Astrocyte of the spinal cord (primary cell): ENCODE measurements at places on chromosomes 13 and 19.

DNA sequence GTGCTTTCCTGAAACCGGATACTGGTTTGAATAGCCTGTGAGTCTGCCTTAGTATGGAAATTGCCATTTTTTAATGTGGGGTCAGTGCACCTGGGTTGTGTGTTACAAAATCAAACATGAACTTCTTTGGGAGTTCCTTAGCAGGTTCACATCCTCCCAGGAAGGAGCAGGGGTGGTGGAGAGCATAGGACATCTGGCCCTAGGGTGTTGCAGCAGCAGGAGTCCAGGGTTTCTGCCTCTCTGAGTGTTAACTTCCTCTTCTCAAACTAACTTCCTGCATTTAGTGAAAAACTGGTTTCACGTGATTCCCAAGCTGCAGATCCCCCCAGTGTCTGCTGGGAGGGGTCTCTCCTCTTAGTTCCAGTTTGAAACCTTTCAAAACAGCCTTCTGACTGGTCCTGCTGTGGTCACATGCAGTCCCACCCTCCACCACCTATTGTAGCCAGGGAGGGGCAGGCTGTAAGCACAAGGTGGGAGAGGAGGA, 7.2 kb downstream of the RNASEH2B start:
- DNase-seq = no peak

DNA sequence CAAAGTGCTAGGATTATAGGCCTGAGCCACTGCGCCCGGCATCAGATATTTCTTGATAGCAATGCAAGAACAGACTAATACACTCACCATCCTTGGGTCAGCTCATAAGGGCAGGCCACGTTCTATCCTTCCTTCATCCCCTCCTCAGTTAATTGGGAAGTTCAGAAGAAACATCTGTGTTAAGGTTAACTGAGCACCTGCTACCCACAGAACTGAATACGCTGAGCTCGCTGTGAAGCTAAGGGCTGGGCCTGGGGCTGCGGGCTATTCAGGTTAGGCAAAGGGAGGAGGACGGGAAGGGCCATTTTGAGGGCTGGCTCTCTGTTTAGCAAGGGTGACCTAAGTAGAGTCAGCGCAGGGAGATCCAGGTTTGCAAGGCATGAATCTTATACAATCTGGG, 43.0 kb upstream of the UQCRFS1 start:
- DNase-seq = no peak

DNA sequence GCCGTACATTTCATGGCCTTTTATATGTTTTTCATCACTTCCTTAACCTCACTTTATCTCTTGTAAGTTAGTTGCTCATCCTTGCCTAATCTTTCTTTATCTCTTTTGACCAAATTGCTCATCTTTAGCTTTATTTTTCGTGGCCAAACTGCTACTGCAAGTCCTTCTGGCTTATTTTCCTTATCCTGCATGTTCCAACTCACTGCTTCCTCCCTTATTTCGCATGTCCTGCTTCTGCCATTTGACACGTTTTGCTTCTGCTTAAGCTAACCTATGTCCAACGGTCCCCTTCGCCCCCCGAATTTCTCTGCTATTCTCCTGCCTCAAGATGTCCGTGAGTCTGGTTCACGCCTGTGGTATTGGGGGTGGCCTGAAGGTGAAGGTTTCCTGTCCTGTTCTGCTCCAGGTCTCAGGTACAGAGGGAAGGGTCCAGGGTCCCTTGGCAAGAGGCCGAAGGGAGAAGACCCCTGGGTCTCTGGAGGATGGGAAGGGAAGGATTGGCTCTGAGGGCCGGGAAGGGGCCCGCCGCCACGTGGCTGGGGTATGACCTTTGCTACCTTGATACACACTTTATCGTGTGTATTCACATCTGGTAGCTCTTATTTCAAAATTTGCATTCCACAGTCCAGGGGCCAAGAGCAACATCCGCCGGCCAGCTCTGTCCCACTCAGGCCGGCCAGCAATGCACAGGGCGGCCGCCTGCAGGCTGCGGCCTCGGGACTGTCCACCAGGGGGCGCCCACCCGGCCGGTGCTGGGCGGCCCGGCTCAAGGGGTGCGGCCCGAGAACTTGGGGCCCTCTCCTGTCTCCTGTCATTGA, 2.9 kb upstream of the C19orf85 start:
- no peak for DNase-seq

DNA sequence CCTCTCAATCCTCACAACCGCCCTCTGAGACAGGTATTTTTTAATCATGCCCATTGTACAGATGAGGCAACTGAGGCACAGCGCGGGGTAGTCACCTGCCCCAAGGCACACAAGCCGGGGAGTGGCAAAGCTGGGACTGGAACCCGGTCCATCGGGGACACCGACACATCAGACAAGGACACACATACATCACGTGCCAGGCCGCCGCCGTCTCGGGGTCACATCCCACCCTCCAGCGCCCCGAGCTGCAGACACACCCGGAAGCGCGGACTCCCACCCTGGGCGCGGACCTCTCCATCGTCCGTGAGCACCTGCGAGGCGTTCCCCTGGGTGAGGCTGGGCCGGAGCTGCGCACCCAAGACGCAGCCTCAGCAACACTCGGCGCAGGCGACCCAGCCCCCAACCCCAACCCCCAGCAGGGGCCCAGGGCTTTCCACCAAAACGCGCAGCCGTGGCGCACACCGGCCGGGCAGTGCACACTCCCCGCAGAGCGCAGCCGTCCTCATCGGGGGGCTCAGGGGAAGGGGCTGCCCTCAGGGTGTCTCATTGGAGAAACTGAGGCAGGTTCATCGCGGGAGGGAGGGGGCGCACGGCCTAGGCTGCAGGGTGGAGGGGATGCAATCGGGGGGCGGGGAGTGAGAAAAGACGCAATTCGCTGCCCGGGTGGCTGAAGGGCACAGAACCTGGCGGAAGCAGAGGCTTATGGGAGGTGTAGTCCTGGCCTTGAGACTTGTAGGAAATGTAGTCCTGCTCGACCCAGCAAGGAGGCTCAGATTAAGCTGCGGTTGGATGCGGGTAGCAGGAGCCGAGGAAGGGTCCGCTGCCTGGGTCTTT, 1.9 kb upstream of the LMTK3 start:
- peak; percentile 48 for DNase-seq

- no peak for DNase-seq
Measured at GRCh38 chr13:65275838-65276630, 1954.1 kb downstream of the PCDH9 start.

DNA sequence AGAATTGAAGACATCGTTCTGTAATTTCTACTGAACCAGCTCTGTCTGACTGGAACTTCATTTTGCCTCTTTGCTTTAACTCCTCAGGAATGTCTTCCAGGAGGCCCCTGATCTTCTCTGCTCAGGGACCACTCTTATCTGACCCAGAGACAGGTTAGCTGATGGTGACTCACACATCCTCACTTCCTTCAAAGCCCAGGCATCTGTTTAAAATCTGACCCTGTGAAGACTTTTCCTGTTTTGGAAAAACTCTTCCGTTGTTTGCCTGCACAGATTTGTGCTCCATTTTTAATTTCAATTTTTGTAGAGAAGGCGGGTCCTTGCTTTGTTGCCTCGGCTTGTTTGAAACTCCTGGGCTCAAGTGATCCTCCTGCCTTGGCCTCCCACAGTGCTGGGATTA, 1.6 kb downstream of the ARL11 start:
- DNase-seq = no peak

DNA sequence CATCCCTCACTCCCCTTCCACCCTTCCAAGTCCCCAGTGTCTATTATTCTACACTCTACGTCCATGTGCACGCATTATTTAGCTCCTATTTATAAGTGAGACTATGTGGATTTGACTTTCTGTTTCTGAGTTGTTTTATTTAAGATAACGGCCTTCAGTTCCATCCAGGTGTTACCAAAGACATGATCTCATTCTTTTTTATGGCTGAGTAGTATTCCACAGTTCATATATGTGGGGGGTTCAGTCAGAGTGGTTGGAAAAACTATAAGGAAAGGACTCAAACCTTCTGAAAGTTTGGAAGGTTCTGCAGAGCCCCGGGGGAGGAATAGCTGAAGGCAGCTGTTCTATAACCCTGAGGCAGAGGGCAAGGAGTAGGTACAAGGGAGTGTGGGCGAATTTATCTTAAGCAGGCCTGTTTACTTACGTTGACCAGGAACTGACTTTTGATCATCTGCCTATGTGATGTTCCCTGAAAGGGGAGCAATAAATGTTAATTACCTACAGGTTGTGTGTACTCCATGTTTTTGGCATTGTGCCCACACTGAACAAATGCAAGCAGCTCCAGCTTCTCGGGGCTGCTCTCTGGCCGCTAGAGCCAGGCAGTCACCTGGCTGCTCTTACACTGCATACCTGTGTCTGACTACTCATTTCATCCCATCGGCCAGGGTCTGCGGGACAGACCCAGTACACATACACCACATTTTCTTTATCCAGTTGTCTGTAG, 13.5 kb upstream of the ADGRE1 start:
- no peak for DNase-seq

GRCh38 chr13:43232873-43233265, 209.5 kb downstream of the DNAJC15 start:
- peak; percentile 48 for DNase-seq

DNA sequence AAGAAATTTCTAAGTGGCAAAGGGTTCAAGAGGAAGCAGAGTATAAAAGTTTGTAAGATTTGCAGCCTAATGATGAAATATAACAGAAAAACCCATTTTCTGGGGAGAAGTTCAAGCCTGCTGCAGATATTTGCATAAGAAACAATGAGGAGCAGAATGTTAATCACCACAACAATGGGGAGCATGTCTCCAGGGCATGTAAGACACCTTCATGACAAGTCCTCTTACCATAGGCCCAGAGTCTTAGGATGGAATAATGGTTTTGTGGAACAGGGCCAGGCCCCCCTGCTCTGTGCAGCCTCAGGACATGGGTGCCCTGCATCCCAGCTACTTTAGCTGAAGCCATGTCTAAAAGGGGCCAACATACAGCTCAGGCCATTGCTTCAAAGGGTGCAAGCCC, 809.0 kb upstream of the SLITRK5 start:
- DNase-seq = no peak

DNA sequence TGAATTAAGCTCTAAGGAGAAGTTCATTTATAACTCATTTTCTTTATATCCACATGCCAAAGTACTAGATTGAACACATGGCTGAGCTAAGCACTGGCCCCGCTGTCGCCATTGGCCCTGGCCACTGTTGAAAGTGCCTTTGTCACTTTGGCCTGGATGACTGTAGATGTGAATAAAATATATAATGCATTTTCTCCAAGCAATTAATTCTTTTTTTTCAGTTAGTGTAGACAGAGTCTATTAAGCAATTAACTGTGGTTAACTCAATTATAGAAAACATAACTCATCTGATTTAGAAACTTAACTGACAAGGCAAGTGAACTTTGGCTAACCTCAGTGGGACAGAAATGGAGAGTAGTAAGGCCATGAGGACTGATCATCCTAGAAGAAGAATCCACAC, 965.6 kb downstream of the EFNB2 start:
- no peak for DNase-seq

DNA sequence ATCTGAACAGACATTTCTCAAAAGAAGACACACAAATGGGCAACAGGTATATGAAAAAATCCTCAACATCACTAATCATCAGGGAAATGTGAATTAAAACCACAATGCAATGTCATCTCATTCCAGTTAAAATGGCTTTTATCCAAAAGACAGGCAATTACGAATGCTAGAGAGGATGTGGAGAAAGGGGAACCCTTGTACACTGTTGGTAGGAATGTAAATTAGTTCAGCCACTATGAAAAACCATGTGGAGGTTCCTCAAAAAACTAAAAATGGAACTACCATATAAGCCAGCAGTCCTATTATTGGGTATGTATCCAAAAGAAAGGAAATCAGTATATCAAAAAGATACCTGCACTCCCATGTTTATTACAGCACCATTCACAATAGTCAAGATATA, 24.7 kb upstream of the ZC3H13 start:
- no peak for DNase-seq

DNA sequence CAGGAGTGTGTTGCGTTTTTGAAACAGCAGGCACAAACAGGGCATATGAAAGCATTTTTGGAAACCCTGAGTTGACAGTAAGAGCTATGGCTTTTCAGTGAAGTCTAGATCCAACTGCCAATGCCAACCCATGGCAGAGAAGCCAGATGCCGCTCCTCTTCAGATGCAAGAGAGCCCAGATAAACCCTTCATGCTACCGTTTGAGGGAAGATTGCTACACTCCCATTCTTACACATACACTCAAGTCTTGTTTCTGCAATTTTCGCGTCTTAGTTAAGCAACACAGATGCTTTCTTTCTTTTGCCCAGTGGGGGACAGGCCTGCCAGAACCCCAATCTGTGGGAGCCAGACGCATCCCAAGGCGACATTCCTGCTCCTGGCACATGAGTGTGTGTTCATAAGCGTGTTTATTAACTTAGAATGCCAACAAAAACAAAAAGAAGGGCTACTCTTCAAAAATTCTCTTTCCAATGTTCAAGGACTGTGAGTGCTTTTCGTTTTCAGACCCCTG, 10.4 kb downstream of the BORCS8 start:
- DNase-seq = no peak
